ENCODE measurements at places on chromosomes 2 and 18.

DNA sequence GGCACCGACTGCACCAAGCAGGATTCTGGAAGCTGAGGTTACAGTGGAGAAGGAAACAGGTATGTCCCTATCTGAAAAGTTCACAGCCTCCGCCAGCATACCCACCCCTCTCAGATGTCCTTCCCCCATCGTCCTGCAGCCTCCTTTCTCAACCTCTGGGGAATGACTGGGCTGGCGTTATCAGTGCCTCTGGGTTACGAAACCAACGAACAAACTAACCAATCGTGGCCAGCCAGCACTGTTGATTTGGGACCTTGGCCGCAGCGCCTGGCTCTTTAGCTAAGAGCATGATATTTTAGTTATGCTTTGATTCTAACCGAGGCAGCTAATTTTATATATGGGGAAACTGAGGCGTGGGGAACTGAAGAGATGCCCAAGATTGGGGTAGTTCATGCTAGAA lies 233.0 kb downstream of the TFCP2L1 start:
- DNase-seq = no peak

GRCh38 chr2:89833116-89833779 lies 1141.8 kb downstream of the RPIA start:
- no peak for DNase-seq

DNA sequence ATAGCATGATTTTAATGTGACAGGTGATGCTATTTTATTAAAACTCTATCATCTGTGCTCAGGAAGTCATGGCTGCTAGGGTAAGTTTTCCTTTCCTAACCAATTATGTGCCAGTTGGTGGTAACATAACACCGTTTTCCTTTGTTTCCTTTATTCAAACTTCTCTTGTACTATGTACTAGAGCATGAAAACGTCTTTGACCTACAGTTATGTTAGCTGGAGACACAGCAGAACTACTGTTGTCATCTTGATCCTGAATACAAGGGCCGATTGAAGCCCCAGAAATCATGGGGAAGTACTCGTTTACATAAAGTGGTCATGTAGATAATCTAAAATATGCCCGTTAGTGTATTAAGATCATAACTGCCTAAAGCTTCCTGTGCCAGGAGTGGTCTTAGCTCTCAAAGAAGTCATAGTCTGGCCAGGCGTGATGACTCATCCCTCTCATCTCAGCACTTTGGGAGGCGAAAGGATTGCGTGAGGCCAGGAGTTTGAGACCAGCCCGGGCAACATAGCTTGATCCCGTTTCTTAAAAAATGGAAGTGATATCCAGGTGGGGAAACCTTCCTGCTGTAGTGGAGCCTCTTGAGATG lies 20.5 kb downstream of the NEDD4L start:
- no peak for DNase-seq

GRCh38 chr2:203532957-203533658 lies 2.0 kb downstream of the RAPH1 start:
- no peak for DNase-seq

DNA sequence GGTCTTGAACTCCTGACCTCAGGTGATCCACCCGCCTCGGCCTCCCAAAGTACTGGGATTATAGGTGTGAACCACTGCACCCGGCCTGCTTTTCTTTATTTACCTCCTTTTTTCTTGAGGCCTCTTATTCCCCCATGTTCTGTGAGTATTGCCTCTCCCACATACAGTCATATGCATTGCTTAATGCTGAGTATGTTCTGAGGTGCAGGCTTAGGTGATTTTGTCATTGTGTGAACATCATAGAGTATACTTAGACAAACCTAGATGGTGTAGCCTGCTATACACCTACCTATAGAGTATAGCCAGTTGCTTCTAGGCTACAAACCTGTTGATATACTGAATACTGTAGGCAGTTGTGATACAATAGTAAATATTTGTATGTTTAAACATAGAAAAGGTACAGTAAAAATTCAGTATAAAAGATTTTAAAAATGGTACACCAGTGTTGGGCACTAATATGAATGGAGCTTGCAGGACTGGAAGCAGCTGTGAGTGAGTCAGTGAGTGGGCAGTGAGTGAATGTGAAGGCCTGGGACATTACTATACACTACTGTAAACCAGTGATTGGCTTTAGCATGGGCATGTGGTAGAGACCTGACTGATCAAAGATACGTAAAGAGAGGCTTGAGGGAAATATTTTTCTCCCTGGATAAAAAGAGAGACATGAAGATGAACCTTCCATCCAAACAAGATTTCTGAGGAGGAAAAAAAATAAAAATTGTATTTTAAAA lies 17.6 kb downstream of the SLC39A10 start:
- no peak for DNase-seq

DNA sequence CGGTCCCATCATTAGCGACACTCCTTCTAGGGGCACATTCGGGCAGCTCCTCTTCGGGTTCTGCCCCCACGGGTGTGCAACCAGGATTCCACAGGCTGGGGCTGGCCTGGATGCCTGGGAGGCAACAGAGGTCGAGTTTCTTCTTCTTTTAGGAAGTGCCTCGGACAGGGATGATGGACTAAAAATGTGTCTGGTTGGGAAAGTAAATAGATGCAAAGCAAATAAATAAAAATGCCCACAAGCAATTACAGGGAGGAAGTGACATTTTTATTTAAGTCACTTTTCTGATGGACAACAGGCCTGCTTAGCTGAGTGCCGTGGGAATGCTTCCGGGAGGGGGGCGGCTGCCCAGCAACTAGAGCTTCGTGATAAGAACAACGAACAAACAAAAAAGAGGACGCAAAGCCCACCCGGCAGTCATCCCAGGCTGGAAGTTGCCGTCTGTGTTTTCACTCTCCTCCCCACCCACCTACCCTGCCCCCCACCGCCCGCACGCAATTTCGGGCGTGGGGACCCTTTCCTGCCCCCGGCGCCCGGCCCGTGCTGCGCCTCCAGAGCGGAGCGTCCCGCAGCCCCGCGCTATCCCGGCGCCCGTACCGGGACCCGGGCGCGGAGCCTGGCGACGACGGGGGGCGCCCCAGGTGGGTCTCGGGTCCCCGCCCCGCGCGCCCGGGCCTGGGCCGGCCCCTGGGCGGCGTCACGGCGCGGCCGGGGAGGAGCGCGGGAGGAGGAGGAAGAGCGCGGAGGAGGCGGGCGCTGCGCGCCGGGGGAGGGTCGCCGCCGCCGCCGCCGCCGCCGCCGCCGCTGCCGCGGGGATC lies 412 bp upstream of the NCK2 start:
- DNase-seq = peak; percentile 42

GRCh38 chr2:10764896-10765295 lies 43.5 kb downstream of the ATP6V1C2 start:
- DNase-seq = no peak

DNA sequence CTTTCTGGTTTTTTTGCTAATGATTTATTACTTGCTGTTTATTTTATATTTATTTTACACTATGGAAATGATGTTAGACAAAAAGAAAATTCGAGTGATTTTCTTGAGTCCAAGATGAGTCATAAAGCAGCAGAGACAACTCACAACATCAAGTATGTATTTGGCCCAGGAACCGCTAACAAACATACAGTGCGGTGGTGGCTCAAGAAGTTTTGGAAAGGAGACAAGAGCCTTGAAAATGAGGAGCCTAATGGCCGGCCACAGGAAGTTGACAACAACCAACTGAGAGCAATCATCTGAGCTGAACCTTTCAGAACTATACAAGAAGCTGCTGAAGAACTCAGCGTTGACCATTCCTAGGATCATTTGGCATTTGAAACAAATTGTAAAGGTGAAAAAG lies 594.1 kb downstream of the SATB2 start:
- DNase-seq = no peak

- no peak for DNase-seq
Observed at GRCh38 chr2:109530712-109531111, 83.1 kb downstream of the SEPTIN10 start.

DNA sequence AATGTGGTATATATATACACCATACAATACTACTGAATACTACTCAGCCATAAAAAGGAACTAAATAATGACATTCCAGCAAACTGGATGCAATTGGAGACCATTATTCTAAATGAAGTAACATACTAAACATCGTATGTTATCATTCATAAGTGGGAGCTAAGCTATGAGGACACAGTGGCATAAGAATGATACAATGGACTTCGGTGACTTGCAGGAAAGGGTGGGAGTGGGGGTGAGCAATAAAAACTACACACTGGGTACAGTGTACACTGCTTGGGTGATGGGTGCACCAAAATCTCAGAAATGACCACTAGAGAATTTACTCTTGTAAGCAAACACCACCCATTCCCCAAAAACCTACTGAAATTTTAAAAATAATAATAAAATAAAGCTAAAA lies 87.9 kb downstream of the RAB31 start:
- no peak for DNase-seq
